ENCODE measurements at places on chromosomes 5 and 9.

DNA sequence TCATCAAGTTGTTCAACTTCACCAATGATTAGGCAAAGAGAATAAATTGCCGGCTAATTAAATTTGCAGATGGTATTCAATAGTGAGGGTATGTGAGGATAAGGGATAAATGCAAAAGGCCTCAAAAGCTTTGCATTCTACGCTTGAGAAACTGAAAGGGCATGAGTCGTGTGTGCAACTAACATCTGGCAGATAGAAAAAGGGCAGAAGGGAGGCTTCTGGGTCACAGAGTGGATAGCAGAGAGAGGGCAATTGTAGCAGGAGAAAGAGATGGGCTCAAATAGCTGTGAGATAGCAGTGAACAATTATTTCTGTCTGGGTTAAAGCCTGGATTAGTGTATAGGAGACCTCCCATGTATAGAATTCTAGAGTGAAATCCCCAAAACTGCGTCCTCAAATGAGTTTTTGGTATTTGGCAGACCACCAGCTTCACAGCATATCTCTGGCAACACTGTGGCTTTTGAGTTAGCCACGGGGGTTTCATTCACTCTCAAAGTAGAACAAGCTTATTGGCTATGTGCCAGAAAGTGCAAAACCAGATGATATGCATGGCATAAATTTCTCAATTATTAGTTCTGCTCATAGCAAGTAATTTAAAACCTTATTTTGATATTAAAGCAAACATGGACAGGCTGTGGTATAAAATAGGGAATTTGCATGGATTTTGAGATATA lies 586.3 kb downstream of the BRINP1 start:
- DNase-seq = no peak

DNA sequence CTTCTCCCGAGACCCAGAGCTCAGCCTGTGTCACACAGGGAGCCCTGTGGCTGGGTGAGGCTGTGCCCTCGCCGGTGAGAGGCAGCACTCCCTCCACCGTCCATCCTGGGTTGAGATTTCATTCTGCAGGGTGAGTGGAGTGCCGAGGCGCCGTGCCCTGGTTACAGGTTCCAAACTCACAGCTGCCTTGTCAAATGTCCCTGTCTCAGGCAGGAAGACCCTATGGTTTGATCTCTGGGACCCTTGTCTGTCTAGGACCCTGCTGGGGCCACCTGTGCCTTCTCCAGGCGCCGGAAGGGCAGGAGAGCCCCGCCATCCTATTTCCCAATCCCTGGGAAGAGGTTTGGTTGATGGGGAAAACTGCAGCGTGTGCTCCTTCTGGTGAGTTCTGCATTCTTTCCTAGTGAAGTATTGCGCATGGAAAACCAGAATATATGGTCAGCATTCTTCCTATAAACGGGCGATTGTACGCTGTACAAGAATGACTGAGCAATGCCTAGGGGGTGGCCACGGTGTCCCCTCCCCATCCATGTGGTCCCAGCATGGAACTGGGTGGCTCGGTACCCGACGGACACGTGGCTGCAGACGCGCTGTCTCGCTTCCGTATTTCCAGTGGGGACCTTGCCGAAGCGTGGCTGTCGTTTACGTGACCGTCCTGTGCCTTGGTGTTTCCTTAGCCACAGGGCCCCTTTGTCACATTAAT lies 95.9 kb upstream of the COL5A1 start:
- no peak for DNase-seq

DNA sequence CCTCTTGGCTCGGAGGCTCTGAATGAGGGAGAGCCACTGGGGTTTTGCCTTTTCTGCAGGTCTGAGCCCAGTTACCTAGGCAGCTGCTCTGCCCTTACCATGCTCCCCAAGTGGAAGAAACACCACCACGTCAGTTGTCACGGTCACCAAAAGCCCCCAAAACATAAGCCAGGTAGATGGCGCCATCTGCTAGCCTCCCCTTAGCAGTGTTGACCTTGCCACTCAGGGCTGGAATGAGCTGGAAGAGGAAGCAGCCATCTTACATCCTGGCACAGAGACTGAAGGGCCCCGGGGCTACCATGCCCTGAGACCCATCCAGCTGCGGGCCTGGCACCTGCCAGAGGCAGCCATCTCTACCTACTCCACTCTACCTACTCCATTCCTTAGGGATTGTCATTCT lies 7.4 kb downstream of the ZER1 start:
- no peak for DNase-seq

DNA sequence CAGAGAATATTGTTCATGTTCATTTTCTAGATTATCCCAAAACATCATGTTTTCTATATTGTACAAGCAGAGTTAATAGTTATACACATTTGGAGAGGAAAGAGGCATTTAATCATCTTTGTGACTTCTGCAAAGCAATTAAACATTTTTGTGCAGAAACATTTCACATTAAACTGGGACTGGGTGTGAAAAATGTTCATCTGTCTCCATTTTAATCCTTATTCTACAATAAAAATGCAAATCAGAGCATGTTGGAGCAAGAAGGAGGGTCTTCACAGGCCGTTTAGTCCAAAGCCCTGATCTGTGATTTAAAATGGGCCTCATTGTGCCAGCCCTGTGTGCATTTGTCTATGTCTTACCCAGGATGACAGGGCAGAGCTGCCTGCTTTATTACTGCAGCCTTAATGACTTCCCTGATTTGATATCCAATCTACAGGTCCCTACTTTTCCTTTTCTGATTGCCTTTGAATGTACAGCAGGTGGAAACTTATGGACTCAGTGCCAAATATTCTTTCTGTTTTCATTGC lies 183.5 kb downstream of the CAVIN4 start:
- no peak for DNase-seq

DNA sequence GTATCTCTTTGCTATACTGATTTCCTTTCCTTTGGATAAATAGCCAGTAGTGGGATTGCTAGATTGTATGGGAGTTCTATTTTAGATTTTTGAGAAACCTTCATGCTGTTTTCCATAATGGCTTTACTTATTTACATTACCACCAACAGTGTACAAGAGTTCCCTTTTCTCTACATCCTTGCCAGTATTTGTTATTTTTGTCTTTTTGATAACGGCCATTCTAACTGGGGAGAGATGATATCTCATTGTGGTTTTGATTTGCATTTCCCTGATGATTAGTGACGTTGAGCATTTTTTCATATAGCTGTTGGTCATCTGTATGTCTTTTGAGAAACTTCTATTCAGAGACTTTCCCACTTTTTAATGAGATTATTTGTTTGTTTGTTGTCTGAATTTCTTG lies 25.8 kb downstream of the NADK2 start:
- DNase-seq = no peak

GRCh38 chr5:115888027-115888426 lies 46.3 kb downstream of the AP3S1 start:
- DNase-seq = no peak

GRCh38 chr5:160359816-160360215 lies 10.6 kb downstream of the C1QTNF2 start:
- no peak for DNase-seq

GRCh38 chr5:91189480-91190313 lies 193.4 kb downstream of the ARRDC3 start:
- DNase-seq = no peak

GRCh38 chr5:124289641-124290311 lies 456.7 kb downstream of the ZNF608 start:
- no peak for DNase-seq

GRCh38 chr9:105698348-105698870 lies 4.1 kb downstream of the TMEM38B start:
- no peak for DNase-seq

- DNase-seq = no peak
Observed at GRCh38 chr5:150577378-150578139, 62.9 kb upstream of the SYNPO start.

- no peak for DNase-seq
Observed at GRCh38 chr5:171365351-171365750, 22.3 kb upstream of the NPM1 start.

GRCh38 chr9:114061830-114062474 lies 16.1 kb downstream of the AMBP start:
- DNase-seq = no peak

DNA sequence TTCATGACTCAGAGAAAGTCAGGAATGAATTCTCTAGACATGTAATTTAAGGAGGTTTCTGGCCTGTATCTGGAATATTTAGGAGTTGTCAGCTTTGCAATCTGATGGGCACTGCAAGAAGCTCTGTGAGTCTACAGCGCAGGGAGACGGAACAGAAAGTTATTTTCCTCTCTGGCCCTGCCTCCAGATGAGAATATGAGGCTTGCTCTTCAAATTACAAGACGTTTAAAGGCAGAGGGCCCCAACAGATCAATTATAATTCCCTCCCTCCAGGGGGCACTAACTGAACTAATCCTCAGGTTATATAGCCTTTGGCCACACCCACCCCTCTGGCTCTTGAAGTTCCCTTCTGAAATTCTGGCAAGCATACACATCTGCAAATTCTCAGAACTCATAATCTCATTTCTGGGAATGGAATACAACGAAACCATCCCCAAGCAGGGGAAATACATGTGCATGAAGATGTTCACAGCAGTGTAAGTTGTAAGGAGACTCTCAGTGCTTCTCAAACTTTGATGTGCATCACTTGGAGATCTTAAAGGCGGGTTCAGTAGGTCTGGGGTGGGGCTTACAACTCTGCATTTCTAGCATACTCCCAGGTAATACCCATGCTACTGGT lies 307.6 kb downstream of the CWC27 start:
- DNase-seq = peak; percentile 72

GRCh38 chr9:105678163-105678562 lies 15.9 kb downstream of the TAL2 start:
- no peak for DNase-seq

- no peak for DNase-seq
Observed at GRCh38 chr9:76562511-76562911, 103.5 kb downstream of the GCNT1 start.

- DNase-seq = no peak
Observed at GRCh38 chr5:180105827-180106312, 34.3 kb upstream of the RNF130 start.

DNA sequence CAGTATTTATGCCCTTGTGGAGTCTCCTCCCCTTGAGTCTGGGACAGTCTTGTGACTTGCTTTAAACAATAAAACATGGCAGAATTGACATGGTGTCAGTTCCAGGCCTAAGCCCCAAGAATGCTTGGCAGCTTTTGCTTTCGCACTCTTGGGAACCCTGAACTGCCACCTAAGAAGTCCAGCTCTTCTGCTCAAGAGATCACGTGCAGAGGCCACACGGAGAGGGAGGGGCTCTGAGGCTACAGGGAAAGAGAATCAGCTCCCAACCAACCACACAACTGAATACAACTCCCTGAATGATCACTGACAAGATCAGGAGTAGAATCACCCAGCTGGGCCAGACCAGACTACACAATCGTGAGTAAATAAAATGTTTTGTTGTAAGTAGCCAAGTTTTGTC lies 97.6 kb downstream of the MED27 start:
- no peak for DNase-seq

- DNase-seq = no peak
Observed at GRCh38 chr5:41457094-41457493, 53.3 kb downstream of the PLCXD3 start.

DNA sequence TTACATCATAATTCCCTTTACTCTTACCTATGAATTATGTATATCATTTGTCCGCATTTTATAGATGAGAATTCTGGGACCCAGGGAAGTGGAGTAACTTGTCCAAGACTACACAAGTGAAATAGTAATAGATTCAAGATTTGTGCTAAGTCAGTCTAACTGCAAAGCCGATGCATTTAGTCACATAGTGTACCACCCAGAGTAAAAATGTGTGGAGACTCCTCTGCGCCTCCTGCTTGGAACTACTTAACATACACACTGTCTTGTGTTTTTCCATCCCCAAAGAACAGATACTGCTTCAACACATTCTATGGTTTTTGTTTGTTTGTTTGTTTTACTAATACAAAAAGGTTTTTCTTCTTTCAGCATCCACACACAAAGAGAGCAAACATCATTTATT lies 729.8 kb downstream of the PRELID2 start:
- DNase-seq = no peak

GRCh38 chr9:89361031-89361430 lies 42.7 kb downstream of the SECISBP2 start:
- DNase-seq = no peak

GRCh38 chr9:10005206-10005605 lies 607.6 kb downstream of the PTPRD start:
- DNase-seq = no peak

- DNase-seq = no peak
Observed at GRCh38 chr5:158451203-158451992, 592.5 kb upstream of the CLINT1 start.

- no peak for DNase-seq
Observed at GRCh38 chr9:130214776-130215340, 42.7 kb downstream of the NCS1 start.

- DNase-seq = no peak
Observed at GRCh38 chr5:76547891-76548524, 75.2 kb downstream of the F2RL2 start.

GRCh38 chr5:139605887-139606286 lies 42.3 kb upstream of the CXXC5 start:
- DNase-seq = no peak

DNA sequence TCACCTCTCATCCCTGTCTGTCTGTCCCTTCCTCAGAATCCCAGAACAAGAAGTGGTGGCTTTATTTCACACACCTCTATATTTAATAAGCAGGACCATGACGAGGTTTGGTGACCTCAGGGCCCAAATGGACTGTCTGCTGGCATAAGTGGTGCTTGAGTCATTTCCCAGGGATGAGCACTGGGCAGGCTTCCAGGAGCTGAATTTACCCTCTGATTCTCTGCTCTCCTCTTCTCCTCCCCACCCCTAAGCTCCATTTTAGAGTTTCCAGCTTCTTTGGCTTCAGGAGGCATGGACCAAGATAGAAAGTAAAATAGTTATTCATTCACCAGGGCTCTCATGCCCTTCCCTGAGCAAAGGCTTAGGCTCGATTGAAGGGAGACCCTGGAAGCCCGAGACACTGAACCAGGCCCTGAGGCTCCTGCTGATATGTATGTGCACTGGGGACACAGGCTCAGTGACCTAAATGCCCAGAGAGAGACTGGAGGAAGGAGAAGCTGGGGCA lies 69.1 kb downstream of the PPARGC1B start:
- no peak for DNase-seq

GRCh38 chr5:89315286-89316100 lies 432.5 kb upstream of the MEF2C start:
- DNase-seq = no peak

GRCh38 chr5:138694146-138694545 lies 59.1 kb upstream of the CTNNA1 start:
- no peak for DNase-seq

DNA sequence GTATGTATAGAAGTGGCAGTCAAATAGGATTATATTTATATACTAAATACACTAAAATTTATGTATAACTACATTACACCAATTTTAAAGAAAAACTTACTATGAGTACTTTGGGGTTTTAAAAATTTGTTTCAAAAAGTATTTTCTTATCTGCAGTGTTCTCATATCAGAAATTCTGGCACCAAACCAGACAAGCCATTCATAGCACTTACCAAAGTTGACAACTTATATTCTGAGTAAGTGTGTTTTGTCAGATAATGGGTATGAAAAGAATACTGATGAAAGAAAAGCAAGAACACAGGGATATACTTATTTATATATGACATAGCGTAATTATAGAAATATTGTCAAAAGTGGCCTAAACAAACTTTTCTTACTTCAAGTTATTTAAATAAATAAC lies 67.5 kb downstream of the SPEF2 start:
- DNase-seq = no peak
